Type B pancreatic cell (in vitro differentiated cells): ENCODE measurements at places on chromosomes 2 and 18.

- no peaks in the 10 kb centered on the region for H3K4me1 ChIP-seq
- peaks cover 14% of the 10 kb centered on the region for H3K27me3 ChIP-seq
- no peaks in the 10 kb centered on the region for H3K36me3 ChIP-seq
- H3K27ac ChIP-seq, result no peak overlapping the region
- DNase-seq, result no peak
Measured at GRCh38 chr2:235206980-235207579, 255.3 kb downstream of the SH3BP4 start.

DNA sequence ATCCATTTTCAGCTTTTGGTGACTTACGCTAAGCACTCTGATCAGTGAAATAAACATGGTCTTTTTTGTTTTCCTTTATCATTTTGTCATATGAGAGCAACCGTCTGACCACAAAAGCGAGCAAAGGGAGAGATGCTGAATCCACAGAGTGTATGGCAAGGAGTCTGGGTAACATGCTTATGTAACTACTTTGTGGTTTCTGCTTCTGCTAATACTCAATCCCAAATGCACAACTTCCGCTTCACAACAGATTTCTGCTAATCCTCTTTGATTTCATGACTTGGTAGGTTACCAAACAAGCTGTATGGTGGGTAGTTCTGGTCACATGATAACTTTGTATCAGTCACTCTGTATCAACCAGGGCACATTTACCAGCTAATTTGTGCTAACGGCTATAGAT is 908.4 kb upstream of the CRIM1 start:
- H3K36me3 ChIP-seq, result no peaks in the 10 kb centered on the region
- no peaks in the 10 kb centered on the region for H3K4me1 ChIP-seq
- H3K4me3 ChIP-seq, result no peak overlapping the region
- no peak for DNase-seq

DNA sequence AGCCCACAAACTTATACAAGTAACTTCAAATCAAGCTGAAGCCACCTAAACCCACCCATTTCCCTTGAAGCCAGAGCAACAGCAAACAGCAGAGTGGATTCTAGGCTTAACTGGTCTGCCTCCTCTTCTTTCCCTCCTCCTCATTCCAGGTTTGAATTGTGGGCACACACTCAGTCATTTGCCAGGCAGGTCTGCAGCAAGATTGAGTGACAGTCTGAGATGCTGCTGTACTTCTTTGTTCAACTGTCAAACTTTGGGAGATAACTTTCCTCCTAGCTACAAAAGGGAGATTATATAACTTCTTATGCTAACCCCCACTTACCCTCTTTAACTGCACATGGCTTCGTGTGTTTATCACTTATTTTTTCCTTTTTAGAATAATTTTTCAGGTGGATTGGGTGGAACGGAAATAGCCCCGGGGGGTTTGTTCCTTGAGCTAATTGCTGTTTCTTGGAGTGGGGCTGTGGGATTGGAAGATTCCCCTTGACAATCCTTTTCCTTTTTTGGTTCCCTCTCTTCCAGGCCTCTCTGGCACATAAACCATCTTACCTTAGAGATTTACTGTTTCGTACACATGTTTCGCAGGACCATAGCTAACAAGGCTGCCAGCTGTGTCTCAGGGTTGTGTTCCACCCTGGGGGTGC is 55.0 kb downstream of the RNF144A start:
- peak overlapping the region; percentile 16 for H3K27ac ChIP-seq
- no peak for DNase-seq
- H3K27me3 ChIP-seq, result no peaks in the 10 kb centered on the region
- no peak overlapping the region for H3K4me3 ChIP-seq
- peaks cover 8% of the 10 kb centered on the region for H3K4me1 ChIP-seq

- no peaks in the 10 kb centered on the region for H3K27me3 ChIP-seq
- no peak for DNase-seq
- no peaks in the 10 kb centered on the region for H3K36me3 ChIP-seq
- H3K4me1 ChIP-seq, result no peaks in the 10 kb centered on the region
- H3K27ac ChIP-seq, result no peak overlapping the region
Measured at GRCh38 chr2:86646865-86647264, 23.2 kb upstream of the RNF103 start.

GRCh38 chr2:20050646-20051531 is 539 bp downstream of the LAPTM4A start:
- H3K4me3 ChIP-seq, result no peak overlapping the region
- no peaks in the 10 kb centered on the region for H3K27me3 ChIP-seq
- peaks cover 18% of the 10 kb centered on the region for H3K4me1 ChIP-seq
- H3K27ac ChIP-seq, result no peak overlapping the region
- no peak for DNase-seq

DNA sequence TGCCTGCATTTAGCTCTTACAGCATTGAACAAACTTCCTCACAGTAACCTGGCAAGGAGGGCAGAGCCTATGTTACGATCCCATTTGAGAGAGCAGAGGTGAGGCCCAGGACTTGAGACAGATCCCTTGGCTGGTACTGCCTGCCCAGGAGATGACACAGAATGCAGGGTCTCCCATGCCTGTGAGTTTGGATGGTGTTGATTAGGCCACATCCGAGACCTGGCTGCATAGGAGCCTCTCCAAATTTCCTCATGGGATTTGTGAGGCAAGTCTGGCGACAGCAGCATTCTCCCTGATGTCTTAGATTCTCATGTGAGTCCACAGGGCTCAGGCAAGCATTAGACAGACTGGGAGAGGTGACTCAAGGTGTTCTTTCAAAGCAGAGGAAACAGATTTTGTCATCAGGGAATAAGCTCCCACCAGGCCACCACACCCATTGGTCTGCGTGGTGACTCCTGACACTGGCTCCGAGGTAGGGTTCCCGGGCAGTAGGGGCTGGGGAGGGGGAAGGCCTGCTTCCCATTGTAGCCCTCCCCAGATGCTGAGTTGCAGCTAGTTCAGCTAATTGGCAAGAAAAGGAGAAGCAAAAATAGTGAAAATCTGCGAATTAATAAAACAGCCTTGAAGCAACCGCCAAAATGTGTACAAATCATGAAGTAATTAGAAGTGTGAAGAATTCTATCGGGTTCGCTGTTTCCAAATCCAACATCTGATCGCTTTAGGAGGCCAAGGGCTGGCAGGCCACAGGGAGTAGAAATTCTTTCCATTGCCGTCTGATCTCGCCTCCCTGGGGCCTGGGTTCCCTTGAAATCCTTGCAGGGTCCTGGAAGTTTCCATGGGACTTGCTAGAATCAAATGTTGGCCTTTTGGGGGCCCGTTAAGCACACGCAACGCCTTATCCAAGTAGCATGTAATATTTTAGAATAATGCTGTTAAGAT is 68.0 kb downstream of the MAPK4 start:
- H3K4me1 ChIP-seq, result peaks cover 28% of the 10 kb centered on the region
- DNase-seq, result no peak
- no peak overlapping the region for H3K27ac ChIP-seq
- H3K27me3 ChIP-seq, result peaks cover 3% of the 10 kb centered on the region

GRCh38 chr2:37771600-37772088 is 100.2 kb upstream of the CDC42EP3 start:
- H3K4me3 ChIP-seq, result no peak overlapping the region
- DNase-seq, result no peak
- H3K36me3 ChIP-seq, result peaks cover 4% of the 10 kb centered on the region
- H3K4me1 ChIP-seq, result peaks cover 73% of the 10 kb centered on the region

DNA sequence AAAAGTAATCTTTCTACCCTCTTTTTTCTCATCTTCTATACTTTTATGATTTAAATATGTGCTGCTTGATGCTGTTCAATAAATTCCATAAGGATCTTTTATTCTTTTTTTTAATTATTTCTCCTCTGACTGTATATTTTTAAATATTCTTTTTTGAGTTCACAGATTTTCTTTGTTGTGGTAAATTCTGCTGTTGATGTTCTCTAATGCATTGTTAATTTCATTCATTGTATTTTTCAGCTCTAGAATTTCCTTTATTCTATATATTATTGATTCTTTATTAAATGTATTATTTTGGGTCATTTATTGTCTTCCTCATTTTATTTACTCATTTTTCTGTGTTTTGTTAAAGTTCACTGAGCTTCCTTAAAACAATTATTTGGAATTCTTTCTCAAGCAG is 260.9 kb downstream of the ZNF804A start:
- H3K4me3 ChIP-seq, result no peak overlapping the region
- no peak overlapping the region for H3K27ac ChIP-seq
- no peaks in the 10 kb centered on the region for H3K4me1 ChIP-seq
- no peak for DNase-seq
- no peaks in the 10 kb centered on the region for H3K36me3 ChIP-seq

DNA sequence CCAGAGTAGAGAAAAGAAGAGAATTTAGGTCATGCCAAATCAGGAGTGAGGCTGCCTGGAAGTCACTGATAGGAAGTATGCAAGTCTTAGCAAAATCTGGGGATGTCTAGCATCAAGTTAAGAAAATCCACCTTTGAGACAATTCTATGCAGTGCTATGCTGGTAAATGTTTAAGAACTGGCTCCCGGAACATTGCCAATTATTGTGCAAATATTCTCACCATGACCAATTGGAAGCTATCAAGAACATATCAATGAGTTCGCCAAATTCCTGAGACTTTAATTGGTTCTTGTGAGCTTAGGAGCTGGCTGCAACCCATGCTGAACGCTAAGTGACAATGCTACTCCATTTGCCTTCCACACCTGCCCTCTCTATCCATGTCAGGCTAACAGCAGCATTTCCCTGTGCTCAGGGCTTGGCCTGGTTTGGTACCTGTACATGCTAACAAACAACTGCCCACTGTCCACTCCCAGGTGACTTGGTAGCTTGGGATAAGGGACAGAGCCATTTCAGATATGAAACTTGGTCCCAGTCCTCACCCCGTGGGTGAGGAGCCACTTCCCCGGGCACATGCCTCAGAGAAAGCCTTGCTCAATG is 172.9 kb upstream of the KLHL29 start:
- H3K27ac ChIP-seq, result peak overlapping the region; percentile 29
- DNase-seq, result no peak
- H3K4me3 ChIP-seq, result no peak overlapping the region
- peaks cover 3% of the 10 kb centered on the region for H3K27me3 ChIP-seq

- no peaks in the 10 kb centered on the region for H3K4me1 ChIP-seq
- no peaks in the 10 kb centered on the region for H3K36me3 ChIP-seq
- no peak for DNase-seq
Measured at GRCh38 chr2:124153713-124154112, 128.6 kb downstream of the CNTNAP5 start.

DNA sequence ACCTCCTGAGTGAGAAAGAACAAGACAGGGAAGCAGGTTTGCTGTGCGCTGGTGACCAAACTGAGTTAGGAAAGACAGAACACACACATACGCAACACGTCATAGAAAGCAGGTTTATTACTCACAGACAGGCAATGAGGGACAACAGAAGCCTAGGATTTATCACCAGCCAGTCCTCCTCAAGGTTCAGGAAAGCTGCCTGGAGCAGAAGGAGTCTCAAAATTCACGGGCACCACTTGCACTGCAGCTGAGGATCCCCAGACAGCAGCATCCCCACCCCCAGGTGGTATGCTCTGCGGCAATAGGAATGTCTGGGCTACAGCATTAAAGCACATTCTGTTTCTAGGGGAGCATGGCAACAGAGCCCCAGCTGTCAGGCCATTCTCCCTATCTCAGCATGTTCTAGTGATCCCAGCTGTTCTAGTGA is 284.4 kb upstream of the RGPD4 start:
- no peaks in the 10 kb centered on the region for H3K27me3 ChIP-seq
- peaks cover 6% of the 10 kb centered on the region for H3K4me1 ChIP-seq
- peak overlapping the region; percentile 8 for H3K4me3 ChIP-seq
- H3K27ac ChIP-seq, result no peak overlapping the region

DNA sequence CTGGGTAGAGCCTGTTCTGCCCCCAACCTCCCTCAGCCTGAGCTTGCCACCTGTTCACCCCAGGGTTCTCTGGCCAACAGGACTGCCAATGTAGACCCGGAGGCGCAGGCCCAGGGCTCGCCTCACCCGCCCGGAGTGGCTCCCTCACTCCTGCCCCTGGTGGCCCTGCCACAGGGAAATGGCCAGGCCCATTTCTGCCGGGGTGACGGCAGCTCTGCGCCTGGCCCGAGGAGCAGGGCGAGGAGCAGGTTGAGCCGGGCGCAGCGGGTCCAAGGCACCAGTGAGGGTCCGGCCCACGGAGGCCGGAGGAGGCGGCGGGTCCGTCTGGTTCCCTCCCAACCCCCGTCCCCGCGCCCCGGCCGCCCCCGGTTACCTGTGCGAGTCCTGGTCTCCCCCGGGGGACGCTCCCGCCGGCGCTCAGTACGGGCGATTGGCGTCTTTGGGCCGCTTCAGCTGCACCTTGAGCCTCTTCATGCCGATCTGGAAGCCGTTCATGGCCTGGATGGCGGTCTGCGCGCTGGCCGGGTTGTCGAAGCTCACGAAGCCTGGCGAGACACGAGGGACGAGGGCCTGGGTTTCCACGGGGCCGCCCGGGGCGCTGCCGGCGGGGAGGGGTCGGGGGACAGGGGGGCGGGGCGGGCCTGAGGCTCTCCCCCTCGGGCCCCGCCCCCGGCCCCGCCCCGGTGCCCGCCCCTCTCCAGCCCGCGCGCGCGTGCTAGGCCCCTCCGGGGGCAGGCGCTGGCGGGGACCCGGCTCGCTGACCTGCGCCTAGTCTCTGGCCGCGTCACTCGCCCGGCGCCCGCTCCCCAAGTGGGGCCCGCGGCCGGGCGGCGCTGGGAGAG is 312.0 kb downstream of the CELF4 start:
- H3K4me3 ChIP-seq, result peak overlapping the region; percentile 80
- no peak for DNase-seq
- H3K36me3 ChIP-seq, result no peaks in the 10 kb centered on the region
- no peak overlapping the region for H3K27ac ChIP-seq

- no peak overlapping the region for H3K27ac ChIP-seq
- H3K36me3 ChIP-seq, result no peaks in the 10 kb centered on the region
- no peak overlapping the region for H3K4me3 ChIP-seq
- no peak for DNase-seq
Measured at GRCh38 chr2:187978356-187978755, 313.3 kb upstream of the GULP1 start.
